NCI-H2081 (cell line): ENCODE measurements at places on chromosomes 11 and 22.
A peak's percentile ranks its signal among the peaks of the same experiment; 100 is the strongest.

GRCh38 chr22:37419969-37420685 is 7.2 kb downstream of the ELFN2 start:
- DNase-seq, result no peak

DNA sequence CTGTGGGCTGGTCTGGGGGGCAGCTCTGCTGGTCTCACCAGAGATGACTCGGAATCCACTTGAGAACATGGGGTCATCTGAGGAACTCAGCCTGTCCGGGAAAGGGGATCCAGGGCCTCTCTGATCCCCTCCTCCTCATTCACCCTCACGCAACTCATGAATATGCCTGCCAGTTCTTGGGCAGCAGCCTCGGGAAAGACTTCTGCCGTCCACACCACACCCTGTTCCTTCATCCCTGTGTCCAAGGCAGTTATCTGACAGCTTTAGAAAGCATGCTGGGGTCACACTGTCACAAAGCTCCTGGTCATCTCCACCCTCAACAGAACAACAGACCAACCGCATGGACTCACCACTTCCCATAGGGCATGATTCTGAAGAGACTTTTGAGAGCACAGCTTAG is 88.3 kb downstream of the AMOTL1 start:
- no peak for DNase-seq

GRCh38 chr11:74025467-74026166 is 16.7 kb upstream of the UCP3 start:
- no peak for DNase-seq

- no peak for DNase-seq
These were observed 421 bp upstream of the TM7SF2 start for GRCh38 chr11:65111159-65111743.

DNA sequence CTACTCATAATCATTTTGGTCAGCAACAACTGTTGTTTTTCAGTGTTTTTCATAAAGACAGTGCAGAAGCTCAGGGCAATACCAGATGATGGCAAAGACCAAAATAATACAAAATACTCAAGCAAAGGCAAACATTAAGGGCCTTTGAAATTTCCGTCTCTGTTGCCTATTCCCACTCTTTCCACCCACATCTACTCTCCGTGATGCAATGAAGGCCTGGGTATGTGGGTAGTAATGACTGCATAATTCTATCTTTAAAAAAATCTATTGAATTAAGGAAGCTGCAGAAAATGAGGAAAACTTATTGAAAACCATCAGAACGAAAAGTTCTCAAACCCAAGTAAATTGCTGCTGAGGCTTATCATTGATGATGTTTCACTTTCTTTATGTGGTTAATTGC is 203.3 kb downstream of the MAML2 start:
- no peak for DNase-seq

DNA sequence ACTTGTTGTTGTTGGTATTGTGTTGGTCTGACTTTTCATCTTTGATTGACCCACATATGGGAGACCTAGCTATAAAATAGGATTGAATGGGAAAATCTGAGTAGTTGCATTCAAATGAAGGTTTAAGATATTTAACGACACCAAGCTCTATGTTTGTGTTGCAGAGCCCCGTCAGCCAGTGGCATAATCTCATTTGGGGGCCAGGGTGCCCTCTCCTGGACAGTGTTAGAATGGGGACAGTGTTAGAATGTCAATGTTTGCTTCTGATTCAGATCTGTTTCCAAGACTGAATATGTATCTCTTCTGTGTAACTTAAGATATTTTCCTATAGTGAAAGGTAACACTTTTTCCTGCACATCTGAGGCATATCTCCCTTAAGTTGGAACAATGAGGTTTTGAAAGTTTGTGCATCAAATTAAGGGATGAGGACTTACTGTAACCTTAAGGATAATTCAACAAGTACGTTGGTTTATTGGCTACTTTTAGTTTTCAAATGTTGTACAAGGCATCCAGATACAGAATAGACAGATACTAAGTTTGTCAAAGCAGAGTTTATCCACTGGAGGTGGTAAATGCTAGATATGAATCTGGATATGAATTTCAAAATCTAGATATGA is 5.3 kb upstream of the OR52M1 start:
- DNase-seq, result no peak

DNA sequence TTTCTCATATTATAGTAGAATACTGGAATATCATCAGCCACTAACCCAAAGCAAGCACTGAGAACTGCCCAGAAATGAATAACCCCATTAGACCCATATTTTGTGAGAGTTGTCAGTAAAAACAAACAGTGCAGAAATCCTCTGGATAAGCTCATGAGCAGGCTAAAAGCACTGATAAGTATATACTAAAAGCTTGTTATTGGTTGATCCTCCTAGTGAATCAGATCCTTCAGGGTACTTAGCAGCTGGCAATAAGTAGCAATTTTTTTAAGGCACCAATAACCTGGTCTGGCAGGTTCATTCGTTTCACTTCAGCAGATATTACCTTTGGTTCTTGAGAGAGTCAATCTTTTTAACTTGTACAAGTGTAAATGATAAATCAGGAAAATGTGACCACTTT is 1.2 kb downstream of the NOX4 start:
- no peak for DNase-seq

- DNase-seq, result no peak
These were observed 7.5 kb downstream of the ALDH3B2 start for GRCh38 chr11:67666676-67667489.

DNA sequence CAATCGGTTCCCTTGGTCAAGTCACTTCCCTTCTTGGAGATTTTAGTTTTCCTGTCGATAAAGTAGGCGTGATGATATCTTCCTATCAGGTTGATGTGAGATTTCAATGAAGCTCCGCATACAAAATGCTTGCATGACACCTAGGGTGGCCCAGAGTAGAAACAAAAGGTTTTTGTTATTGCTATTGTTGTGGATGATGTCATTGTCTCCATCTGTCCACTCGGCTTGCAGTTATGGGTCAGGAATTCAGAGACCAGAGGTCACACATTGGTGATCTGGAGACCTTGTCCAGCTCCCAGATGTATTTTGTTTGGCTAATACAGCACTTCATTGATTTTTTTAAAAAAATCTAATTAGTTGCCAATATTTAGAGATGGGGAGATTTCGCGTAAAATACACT is 382.1 kb downstream of the MN1 start:
- DNase-seq, result no peak

DNA sequence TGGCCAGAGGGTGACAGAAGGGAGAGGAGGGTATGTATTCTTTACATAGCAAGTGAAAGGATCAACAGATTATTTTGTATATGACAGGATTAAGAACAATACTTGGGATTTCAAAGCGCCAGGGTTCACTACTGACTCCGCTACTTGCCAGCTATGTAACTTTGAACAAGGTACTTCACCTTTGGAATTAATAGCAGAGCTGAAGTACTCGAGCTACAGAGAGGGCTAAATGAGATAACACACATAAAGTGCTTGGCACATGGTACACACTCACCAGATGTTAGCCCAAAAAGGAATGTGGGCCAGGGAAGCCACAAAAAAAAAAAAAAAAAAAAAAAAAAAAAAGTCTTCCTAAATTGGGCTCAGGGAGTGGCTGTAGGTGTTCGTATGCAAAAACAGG is 408.4 kb downstream of the BUD13 start:
- no peak for DNase-seq

- peak; percentile 82 for DNase-seq
These were observed 43.6 kb downstream of the CACNG2 start for GRCh38 chr22:36659762-36660509.

GRCh38 chr22:29604076-29604360 is 585 bp downstream of the NF2 start:
- no peak for DNase-seq

DNA sequence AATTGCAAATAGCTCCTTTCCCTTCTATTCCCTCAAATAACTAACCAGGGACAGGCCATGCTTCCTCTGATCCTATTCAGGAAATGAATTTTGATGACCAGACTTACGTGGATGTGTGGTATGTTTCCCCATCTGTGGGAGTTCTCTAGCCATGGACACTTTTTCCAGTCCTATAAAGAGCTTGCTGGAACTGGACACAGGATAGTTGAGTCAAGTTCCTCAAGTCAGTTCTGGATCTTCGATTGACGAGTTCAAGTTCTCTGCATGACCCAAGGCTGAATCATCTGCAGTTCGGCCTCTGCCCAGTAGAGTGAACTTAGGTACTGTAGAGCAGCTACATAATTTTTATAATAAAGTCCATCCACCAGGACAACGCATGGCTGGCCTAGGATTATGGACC is 52.7 kb upstream of the CCND1 start:
- DNase-seq, result no peak

DNA sequence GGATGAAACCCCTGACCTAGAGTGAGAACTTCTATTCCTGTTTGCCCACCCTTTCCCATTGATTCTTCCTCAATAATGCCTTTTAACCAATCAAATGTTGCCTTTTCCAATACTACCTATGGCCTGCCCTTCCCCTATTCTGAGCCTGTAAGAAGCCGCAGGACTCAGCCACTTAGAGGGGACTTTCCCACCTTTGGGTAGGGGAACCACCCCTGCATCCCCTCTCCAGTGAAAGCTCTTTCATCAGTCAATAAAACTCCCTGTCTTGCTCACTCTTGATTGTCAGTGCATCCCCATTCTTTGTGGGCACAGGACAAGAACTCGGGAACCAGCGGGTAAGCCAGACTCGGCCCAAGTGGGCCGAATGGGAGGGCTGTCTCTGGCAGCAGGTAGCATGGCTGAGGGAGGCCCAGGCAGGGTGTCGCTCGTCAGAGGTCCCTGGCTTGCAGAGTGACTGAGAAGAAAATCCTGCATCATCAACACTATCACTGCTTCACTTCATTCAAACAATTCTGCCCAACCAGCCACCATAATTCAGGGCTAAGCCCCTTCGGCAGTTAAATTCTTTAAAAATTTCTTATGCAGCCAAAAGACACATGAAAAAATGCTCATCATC is 30.4 kb downstream of the LDHAL6A start:
- no peak for DNase-seq

GRCh38 chr22:33095661-33096060 is 37.5 kb upstream of the SYN3 start:
- DNase-seq, result no peak

DNA sequence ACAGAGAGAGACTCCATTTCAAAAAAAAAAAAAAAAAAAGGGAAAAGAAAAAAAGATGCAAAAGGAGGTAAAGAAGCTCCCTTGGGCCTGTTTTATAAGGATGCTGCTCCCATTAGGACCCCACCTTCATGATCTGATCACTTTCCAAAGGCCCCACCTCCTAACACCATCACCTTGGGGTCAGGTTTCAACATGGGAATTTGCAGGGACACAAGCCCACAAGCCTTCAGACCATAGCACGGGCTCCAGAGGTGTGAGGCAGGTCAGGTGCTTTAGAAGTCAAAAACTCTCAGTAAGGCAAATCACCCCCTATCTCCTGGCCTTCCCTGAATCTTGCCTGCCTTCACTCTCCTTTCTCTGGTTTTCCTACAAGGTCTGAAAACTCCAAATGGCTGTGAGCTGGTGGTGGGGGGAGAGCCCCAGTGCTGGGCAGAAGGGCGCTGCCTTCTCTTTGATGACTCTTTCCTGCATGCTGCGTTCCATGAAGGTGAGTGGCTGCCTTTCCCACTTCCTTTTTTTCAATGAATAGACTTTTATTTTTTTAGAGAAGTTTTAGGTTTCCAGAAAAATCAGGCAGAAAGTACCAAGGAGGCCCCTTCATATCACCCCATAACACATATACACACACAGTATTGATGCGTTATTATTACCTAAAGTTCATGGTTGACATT is 13.2 kb downstream of the ASPHD2 start:
- DNase-seq, result no peak

- no peak for DNase-seq
These were observed 443.3 kb downstream of the BUD13 start for GRCh38 chr11:116329354-116330090.

- no peak for DNase-seq
These were observed 8.2 kb upstream of the HBE1 start for GRCh38 chr11:5277807-5278382.

GRCh38 chr11:94750319-94751217 is 17.6 kb upstream of the AMOTL1 start:
- no peak for DNase-seq

DNA sequence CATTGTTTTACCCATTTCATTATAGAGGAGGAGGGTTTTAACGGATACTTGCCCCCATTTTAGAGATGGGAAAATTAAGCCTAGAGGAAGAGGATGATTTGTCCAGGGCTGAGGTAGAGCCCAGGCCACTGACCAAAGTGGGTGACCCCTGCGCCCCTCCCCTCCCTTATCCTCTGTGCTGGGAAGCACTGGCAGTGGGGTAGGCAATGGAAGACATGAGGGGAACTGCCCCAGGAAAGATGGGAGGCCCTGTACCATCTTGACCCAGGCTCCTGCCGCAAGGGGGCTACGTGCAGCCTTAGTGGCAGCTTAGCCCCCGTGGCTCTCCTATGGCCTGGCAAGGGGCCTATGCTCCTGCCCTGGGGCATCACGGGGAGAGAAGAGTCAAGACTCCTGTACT is 76.4 kb upstream of the MYOD1 start:
- DNase-seq, result no peak

DNA sequence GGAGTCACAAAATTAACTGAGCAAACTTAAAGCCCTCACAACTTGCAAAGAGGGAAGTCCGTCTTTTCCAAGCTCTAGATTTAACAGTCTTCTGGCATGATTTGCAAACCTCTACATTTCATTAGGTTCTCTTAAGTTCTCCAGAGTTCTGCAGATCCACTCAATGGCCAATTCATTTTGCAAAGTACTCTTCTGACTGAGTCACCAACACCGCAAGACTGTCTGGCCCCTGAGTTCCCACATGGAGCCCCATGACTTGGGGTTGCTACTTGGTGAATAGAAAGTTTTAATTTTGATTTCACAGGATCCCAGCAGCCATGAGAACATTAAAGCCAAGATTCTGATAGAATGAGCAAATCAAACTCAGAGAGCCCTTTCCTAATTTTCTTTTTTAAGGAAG is 134.5 kb downstream of the PLEKHA7 start:
- DNase-seq, result no peak

- peak; percentile 28 for DNase-seq
These were observed 849 bp downstream of the TCF20 start for GRCh38 chr22:42269432-42270175.

DNA sequence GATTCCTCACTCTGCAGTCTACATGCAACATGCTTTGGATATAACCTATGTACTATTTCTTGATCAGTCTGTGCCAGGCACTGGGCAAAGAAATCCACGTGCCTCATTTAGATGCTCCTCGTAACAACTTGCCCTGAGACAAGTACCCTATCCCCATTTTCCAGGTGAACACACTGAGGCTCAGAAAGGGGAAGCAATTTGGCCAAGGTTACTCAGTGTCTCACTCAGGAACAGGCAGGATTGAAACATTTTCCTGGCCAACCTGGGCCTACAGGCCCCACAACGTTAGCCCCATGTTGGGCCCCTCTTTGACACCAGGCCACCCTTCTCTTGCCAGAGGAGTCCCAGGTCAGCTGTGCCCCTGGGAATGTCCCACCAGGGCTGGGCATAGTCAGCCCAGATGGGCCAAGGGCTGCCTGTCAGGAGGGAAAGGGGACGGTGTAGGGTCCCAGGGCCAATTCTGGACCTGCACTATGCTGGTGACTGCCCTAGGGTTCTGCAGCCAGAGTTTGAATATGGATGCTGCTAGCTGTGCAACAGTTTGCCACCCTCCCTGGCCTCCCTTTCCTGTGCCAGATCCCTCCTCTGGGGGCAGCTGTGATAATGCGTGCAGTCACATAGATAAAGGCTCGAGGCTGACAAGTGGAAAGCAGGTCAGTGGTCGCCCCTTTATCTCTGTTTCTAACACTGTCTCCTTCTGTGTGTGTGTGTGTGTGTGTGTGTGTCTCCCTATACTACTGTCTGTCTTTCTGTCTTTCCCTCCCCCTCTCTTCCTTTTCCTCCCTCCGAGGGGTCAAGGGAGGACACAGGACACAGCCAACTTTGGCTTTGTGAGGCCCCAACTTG is 10.4 kb upstream of the EMID1 start:
- no peak for DNase-seq

- DNase-seq, result peak; percentile 88
These were observed 207.2 kb upstream of the PGR start for GRCh38 chr11:101336858-101337257.
